ENCODE measurements at places on chromosomes 2 and 18.

- DNase-seq = no peak
Measured at GRCh38 chr2:221097568-221097915, 474.6 kb downstream of the EPHA4 start.

DNA sequence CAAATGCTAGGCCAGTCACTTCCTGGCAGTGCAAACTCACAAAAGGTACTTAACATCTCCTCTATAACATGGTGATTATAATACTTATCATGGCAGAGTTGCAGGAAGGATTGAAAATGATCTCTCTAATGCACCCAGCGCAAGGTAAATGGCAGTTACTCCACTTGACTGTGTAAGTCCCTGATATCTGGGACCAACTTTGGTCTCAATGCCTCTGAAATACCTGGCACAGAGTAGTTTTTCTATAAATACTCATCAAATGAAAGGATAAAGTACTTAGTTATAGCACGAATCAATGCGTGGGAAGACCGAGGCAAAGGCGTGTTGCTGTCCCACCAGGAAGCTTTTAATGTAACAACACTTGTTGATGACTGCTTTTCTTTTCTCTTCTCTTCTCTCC lies 24.8 kb downstream of the LRRC30 start:
- DNase-seq = no peak

DNA sequence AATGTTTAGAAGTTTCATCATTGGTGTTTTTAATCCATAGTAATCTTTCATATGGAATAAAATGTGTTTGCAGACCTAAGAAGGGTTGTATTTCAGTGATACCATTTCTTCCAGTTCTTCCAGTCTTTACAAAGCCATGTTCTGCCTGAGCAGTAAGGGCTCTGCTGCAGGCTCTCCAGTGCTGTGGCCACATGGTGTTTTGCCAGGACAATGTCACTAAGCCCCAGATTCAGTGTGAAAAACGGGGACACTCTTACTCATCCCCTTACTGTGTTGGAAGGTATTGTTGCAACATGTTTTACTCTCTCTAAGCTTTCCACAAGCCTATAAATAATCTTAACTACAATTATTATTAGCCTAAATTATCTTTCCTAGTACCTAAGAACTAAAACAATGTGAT lies 481.4 kb upstream of the CDH7 start:
- no peak for DNase-seq

DNA sequence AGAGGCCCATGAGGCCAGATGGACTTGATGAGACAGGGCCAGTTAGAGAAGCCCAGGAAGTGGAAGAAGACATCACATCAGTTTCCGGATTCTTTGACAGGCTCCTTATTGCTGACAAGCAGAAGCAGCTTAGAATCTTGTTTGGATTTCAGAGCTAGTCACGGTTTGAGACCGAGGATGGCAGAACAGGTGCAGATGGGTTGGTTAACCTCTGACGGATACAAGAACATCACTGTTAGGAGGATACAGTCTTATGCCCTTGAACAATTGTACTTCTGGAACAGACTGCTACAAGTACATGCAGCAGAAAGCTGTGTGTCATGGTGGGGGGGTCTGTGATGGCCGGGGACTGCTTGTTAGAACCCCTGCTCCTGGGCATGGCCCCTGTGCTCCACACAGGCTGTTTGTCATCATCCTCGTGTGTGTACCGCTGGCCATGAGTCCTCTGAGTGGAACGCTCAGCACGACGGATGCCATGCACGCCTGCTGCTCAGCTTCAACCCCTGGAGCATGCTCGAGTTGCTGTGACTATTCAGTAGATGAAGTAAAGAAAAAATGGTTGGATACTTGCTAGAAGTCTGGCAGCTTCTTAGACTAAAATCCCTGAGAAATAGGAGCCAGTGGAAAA lies 217.7 kb downstream of the SH3RF3 start:
- DNase-seq = no peak

DNA sequence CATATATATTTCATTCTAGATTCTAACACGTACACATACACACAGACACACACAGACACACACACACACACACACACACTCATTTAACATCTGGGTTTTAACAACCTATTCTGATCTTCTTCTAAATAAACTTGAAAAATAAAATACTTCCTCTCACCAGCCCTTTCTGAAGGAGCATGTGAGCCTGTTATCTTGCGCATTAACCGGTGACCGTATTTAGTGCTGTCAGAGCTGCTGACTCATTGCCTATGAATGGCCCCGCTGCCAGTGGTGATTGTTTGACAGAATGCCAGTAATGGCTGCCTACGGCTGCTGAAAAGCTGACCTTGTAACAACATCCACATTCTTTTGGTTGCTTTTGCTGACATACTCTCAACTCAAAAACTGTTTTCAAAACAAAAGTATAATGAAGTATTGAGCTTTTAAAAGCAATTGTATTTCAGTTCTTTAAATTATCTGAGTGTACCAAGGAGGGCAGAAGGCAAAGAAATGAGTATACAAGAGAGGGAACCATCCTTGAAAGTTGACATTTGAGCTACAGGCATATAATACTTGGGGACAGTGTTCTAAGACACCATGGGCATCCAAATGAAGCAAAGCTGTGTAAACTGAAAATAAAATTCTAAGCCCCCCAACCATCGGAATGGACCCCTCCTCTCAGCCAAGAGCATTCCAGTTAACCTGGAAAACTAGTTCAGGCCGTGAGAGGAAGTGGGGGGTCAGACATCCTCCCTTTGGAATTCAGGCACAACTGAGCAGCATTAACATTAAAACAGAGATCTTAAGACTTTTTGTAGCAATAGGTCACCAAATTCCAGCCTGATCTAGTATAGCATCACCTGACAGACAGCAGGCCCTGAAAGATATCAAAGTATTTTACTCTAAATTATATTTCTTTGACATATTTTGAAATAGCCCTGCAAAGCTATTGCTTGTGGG lies 50.2 kb upstream of the DTNA start:
- no peak for DNase-seq

DNA sequence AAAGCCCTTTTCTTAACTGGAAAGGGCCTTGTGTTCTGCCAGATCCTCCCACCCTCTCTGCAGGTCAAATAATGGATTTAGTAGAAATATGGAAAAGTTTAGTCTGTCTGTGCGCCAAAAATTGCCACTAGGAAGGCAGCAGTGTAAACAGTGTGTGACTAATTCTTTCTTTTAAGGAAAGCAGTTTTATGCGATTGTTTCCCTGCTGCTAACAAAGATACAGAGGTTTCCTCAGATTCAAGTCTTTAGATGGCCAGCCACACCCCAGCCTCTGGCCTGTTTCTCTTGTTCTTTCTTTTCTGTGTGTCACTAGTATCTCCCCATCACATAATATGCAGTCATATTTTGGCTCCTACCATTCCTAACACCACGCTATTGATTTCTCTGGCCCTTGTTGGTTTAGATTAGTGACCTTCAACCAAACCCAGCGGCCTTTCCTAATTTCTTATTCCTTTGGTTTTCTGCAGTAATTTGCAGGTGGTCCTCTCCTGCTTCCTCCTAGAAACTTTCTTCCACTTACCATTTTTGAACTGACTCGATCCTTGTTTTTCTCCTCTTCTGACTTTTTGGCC lies 157.4 kb downstream of the LTBP1 start:
- no peak for DNase-seq

DNA sequence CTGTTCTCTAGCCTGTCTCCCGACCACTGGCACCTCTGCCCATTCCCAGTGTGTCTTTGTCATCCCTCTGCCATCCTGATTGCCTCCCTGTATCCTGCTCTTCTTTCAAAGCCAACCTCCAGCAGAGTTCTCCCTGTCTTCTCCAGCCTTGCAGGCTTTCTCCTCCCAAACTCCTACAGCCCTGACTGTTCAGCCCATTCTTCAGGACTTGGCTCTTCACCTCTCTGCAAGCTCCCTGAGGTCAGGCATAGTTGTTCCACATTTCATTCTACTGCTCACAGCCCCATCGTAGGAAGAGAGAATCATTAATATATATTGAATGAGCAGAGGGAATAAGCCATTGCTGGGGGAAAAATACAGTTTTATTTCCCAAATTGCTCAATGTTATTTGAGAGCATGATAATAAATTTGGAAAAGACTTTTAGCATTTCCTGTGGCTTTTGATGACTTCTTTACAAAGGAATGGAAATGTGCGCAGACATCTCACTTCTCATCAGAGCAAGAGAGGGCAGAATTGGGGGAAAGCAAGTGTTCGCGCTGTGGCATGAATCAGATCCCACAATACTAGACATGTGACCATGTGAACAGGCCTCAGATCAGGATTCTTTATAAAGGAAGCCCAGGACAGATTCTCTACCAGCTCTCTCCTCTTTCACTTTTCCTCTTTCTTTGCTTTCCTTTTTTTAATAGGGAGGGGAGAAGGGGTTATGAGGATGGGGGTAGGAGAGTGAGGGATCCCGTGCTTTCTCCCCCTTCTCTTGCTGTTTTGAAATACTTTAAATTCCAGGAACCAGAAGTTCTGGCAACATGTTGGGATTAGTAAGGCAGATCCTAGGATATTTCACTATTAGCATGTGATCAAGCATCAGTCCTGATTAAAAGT lies 37.4 kb downstream of the EPAS1 start:
- DNase-seq = no peak

GRCh38 chr2:119282146-119282995 lies 58.7 kb downstream of the STEAP3 start:
- DNase-seq = no peak

GRCh38 chr2:157261199-157261782 lies 3.8 kb downstream of the GALNT5 start:
- DNase-seq = no peak

DNA sequence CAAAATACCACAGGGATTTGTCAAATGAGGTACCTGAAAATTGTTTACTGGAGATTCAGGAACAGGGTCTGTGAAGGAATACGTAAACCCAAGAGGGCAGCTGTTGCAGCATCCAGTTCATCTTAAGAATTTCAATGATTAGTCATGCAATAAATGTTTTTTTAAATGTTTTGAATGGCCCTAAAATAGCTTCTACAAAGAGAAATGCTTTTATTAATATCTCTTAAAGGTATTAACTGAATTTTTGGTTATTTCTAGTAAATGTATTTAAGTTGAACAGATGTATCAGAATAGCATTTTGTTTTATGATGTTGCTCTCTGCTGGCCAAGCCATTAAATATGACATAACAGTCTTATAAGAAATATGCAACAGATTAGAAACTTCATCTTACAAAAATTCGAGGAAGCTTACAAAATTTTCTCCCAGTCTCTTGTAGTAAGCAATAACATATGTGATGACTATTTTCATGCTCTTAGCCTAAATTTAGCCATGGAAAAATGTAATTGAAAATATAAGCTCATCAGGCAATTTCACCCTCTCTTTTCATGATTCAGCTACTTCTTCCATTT lies 863.9 kb downstream of the SUCLG1 start:
- DNase-seq = no peak

- no peak for DNase-seq
Measured at GRCh38 chr2:6835467-6835866, 30.2 kb downstream of the CMPK2 start.
